NCI-H345 (cell line): ENCODE measurements at places on chromosomes 12 and 14.

DNA sequence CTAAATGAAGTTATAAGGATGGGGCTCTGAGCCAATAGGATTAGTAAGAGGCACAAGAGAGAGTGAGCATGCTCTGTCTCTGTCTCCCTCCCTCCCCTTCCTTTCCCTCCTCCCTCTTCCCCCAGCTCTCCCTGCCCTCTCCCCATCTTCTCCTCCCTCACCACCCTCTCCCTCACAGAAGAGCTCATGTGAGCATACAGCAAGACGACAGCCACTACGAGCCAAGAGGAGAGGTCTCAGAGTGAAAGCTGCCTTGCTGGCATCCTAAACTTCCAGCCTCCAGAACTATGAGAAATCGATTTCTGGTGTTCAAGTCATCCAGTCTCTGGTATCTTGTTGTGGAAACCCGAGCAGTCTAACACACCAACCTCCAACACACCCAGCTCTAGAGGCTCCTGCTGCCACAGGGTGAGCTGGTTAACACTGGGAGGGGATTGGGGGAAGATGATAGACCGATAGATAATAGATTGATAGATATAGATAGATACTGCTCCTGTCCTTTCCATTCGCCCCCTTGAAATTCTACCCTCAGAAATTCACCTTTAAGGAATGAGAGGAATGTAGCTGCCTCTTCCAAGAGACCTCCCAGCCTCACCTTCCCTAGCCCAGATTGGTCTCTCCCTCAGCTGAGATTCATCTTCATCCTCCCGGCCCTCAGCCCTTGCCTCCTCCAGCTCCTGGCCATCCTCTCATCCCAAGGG is 25.8 kb upstream of the ACTN1 start:
- DNase-seq = no peak

- no peak for DNase-seq
Observed at GRCh38 chr14:59330455-59330854, 134.7 kb downstream of the GPR135 start.

DNA sequence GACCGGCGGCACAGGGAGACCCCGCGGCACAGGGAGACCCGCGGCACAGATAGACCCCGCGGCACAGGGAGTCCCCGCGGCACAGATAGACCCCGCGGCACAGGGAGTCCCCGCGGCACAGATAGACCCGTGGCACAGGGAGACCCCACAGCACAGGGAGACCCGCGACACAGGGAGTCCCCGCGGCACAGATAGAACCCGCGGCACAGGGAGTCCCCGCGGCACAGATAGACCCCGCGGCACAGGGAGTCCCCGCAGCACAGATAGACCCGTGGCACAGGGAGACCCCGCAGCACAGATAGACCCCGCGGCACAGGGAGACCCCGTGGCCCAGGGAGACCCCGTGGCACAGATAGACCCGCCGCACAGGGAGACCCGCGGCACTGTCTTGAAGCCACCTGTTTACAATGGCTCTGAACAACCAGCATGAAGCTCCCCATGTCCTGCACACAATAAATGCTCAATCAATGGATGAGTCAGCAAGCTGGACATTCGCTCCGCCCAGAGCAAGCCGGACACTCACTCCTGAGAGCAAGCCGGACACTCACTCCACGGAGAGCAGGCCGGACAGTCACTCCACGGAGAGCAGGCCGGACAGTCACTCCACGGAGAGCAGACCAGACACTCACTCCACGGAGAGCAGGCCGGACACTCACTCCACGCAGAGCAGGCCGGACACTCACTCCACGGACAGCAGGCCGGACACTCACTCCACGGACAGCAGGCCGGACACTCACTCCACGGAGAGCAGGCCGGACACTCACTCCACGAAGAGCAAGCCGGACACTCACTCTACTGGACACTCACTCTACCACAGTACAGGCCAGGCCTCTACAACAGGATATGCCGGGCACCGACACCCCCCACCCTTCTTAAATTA is 121.9 kb downstream of the RFLNA start:
- no peak for DNase-seq

DNA sequence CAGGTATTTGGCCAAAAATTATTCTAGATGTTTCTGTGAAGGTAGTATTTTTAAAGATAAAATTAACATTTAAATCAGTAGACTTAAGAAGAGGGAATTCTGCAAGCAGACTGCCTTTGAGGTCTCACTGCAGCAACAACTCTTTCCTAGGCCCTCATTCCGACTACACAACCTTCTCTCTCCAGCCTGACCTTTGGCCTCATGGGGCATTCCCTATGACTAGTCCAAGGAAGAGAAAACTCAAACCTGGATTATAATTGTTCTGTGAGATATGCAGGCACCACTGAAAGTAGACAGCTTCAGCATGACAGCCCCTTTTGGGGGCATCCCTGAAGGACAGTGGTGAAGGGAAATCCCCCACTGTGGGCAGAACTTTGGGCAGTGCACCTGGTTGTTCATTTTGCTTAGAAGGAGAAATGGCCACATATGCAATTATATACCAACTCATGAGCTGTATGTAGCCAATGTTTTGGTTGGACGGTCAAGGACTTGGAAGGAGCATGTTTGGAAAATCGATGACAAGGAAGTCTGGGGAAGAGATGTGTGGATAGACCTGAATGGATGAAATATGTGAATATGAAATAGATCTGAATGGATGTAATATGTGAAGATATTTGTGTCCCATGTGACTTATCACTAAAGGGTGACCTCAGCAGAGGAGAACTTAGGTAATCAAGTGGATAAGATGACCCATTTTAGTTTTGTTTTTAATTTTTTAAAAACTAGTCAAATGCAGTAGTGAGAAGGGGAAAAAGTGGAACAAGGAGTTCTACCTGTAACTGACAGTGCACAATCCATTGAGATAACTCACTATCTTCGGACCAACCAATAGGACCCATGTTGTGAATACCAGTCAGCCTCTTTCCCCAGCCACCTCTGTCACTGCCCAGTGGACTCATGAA is 233.3 kb upstream of the FOXN3 start:
- DNase-seq = no peak

- no peak for DNase-seq
Observed at GRCh38 chr12:83067981-83068380, 381.3 kb downstream of the TMTC2 start.
